SK-N-MC (cell line): ENCODE measurements at places on chromosomes 4 and X.

DNA sequence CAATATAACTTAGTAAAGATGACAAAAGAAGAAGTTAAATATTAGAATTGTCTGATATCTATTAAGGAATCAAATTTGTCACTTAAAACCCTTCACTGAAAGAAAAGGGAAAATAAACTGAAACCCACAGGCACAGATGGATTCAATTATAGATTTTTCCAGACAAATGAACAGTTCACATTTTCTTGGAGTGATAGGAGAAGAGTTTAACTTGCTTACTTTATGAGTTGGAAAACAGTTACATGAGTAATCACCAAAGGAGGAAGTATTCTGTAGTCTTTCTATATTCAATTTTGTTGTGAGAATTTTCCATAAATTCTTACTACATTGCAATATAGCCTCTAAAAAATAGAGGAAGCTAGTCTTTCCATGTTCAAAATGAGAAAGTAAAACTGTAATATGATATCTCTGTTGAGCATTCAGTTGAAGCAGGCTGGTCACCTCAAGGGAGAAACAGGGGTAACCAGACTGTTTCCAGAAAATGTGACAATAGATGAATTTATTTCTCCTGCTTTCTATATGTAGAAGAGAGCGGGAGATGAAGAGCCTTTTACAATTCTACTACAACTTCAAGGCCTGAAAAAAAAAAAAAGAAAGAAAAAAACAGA lies 330.3 kb upstream of the EPHA5 start:
- DNase-seq: peak; percentile 40

DNA sequence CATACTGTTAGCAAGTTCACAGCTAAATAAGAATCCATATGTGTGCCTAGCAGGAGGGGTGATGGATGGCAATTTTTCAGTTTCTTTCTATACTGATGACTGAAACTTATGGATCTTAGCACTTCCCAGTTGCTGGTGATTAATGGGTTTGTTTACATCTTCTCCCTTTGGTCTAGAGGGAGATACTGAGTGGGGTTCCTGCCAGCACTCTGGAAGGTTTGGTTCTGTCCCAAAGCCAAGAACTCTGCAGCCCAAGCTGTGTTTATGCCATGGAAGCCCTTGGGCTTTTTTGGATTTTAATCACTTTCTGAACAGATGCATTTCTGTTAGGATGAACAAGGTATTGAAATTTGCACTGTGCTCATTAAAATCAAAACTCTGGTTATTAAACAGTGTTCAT lies 43.5 kb downstream of the DDIT4L start:
- no peak for DNase-seq

DNA sequence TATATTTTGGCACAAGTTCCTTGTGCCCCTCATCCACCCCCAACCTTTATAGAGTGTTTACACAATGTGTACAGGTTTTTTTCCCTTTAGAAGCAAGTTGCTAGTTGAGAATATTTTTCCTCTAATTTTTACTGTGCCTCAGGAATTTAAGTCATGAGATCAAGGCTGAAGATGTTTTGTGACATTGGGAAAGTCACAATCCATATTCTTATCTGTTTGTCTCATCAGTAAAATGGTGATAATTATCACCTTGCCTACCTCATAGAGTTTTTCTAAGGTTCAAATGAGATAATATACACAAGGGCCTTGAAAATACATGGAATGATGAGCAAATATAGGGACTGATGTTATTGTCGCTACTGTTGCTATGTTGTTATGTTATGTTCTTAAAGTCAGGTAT lies 109.6 kb upstream of the DIAPH2 start:
- DNase-seq: no peak

DNA sequence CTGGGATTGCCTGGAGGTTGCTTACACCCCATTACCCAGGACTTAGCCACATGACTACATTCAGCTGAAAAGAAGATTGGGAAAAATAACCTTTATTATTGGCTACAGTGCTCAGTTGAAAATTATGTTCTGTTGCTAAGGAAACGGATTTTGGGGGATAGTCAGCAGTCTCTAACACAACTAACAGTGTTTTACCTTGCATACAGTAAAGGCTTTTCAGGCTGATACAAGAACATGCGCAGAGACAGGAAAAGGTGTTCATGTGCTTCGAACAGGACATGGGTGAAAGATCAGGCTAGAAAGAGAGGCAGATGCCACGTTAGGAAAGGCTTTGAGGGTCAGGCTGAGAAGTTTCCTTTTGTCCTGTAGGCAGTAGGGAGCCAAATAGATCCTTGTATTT lies 14.8 kb upstream of the RHOH start:
- no peak for DNase-seq

- no peak for DNase-seq
Observed at GRCh38 chr4:127629371-127629770, 3.4 kb upstream of the INTU start.

DNA sequence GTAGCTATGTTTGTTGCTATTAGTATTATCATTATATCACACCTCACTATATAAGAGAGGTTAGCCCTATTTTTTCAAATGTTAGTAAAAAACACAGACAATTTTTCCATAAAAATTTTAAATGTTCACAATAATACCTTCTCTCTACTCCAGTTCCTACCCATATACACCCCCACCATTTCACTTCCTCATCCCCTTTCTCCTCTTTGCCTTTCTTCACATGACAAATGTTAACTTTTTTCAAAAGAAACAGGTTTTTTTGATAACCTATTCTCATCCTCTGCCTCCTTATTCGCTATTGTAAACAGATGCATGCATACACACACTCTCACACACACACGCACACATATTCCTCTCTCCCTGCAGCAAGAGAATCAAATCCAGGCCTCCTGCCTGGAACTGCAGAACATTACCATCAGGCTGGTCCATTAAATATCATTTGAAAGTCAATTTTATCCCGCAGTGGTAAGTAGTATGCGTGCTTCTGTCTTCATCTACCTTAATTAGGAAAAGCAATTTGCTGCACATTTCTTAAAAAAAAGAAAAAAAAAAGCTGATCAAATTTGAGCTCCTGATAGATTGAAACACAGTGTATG lies 55.5 kb downstream of the MID1IP1 start:
- no peak for DNase-seq

- DNase-seq: no peak
Observed at GRCh38 chr4:70783096-70783495, 56.6 kb downstream of the GRSF1 start.

- DNase-seq: no peak
Observed at GRCh38 chrX:110268395-110268794, 49.5 kb downstream of the AMMECR1 start.

GRCh38 chr4:61445374-61446063 lies 245.4 kb downstream of the ADGRL3 start:
- no peak for DNase-seq

- no peak for DNase-seq
Observed at GRCh38 chr4:38188631-38189101, 228.5 kb downstream of the PTTG2 start.

- DNase-seq: no peak
Observed at GRCh38 chr4:150250293-150250997, 172.2 kb downstream of the DCLK2 start.

GRCh38 chr4:13160920-13161319 lies 323.2 kb downstream of the RAB28 start:
- no peak for DNase-seq

- no peak for DNase-seq
Observed at GRCh38 chr4:24843096-24843495, 47.7 kb downstream of the SOD3 start.

GRCh38 chr4:120922381-120923206 lies at the start of gene PRDM5:
PRDM5 (minus strand) TSS chr4:120922726; CDS start chr4:120922608, 118 bp downstream.
- no peak for DNase-seq

DNA sequence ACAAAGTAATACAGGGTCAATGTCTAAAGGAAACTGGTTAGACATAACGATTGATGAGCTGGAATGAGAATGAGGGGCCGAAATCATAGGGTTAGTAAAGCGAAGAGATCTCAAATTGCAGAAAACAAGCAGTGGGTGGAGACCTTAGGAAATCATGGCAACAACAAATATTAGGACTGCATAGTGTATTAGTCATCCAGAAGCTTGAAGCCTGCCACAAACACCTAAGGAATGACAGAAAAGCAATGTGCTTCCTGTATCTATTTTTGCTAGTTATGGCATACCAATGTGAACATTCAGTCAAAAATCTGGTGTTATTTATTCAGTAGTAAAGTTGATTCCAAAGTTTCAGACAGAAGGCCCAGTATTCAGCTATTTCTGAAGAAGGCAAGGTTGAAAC lies 410.9 kb upstream of the CT83 start:
- no peak for DNase-seq

DNA sequence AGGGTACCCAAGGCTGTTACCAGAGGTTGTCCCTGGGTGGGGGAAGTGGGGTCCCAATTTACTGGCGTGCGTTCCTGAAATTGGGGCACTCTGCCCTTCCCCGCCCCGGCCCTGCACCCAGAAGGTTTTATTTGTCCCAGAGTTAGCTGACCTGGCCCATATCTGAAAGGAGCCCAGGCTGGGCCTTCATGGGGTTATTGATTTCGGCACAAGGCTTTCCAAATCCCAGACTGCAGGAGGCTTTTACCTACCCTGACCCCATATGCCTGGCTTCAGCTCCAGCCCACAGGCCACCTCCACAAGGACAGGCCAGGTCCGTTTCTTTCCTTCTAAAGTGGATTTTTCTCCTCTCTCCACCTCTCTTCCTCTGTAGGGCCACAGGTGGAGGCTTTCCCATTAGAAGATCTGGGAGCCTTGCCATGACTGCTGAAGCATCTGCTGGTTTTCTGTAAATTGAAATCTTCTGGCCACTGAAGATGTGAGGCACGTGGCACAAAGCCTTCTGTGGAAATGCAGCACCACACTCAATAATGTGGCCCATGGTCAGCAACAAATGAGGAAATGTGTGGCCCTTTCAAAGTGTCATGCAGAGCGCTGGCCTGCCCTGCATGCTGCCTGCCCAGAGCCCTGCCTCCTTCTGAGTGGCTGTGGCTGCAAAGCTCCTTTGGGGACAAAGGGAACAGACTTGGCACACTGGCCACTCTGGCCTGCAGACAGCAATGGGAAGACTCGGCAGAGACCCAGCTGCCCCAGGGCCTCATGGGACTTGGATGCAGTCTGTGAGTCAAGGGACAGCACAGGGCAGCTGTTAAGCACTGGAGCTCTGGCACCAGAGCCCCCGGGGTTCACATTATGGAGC lies 43.1 kb upstream of the MTM1 start:
- no peak for DNase-seq

DNA sequence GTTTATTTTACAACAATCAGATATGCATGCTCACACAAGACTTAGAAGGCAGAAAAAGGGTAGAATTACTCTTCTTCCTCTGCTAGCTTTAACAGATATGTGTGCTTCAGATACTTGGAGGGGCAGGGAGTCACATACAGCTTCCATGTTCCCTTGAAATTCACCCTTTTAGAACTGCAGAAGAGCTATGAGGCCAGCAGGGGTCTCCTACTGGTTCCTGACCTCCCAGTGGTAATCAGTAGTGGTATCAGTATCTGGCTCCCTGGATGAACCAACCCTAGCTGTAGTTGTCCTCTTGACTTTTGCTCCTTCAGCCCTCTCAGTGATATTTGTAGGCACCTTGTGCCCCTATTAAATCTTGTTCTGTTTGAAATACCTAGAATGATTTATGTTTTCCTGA lies 81.5 kb downstream of the RCHY1 start:
- no peak for DNase-seq

DNA sequence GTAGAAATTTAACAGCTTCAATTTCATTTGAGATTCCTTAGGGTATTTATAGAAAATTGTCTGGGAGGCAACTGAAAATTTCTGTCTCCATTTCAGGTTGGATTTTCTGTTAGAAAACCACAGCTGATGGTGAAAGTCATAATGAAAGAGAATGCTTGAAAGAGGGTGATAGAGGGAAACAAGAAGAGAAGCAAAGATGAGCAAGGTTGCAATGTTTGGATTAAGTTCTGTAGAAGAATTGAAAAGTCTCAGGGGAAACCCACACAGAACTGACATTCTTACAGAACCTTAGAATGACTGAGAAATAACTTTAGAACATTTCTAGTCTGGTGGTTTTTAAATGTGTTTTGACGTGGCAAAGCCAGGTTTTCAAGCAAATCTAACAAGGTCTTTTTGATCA lies 14.7 kb downstream of the GBA3 start:
- no peak for DNase-seq

GRCh38 chr4:4867375-4868039 lies 8.0 kb downstream of the MSX1 start:
- DNase-seq: no peak

DNA sequence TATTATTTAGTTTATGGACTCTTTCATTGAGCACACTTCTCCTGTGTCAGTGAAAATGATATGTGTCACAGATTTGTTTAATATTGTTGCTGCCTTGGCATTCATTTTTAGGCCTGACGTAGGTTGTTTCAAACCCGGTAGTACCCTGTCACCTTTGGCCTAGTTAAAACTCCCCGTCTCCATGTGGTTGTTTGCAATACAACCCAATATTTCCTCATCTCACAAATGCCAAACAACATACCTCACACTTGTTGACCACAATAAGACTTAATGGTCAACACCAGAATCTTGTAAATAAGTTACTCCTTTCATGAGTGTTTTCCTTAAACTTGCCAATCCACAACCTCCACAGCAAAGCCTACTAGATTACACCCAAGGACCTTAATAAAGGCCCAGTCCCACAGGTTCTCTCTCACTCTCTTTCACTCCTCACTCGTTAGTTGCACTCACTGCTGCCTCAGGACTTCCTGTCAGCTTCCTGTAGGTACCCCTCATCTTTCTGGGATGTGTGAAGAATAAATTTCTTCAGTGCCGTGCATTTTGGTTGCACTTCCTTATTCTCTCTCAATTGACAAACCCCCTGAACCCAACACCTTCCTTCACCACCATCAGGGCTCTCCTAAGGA lies 31.3 kb downstream of the IL13RA2 start:
- DNase-seq: no peak

DNA sequence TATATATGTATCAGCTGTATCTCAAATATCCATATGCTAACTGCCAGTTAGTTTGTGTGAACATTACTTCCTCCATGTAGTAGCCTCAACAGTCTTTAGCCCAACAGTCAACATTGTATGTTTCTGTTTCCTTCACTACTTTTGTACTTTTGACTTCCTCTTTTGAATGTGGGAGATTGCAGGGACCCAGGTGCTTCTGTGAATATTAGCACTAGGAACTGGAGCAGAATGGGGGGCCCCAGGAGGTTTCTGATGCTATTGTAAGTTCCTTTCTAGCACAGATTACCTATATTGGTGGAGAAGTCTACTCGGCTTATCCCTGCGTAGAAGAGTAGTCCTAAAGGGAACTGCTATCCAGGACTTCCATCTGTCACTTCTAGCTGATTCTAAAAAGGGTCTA lies 2.3 kb downstream of the PLAC8 start:
- no peak for DNase-seq

GRCh38 chr4:154495867-154496266 lies 4.3 kb upstream of the DCHS2 start:
- DNase-seq: no peak

DNA sequence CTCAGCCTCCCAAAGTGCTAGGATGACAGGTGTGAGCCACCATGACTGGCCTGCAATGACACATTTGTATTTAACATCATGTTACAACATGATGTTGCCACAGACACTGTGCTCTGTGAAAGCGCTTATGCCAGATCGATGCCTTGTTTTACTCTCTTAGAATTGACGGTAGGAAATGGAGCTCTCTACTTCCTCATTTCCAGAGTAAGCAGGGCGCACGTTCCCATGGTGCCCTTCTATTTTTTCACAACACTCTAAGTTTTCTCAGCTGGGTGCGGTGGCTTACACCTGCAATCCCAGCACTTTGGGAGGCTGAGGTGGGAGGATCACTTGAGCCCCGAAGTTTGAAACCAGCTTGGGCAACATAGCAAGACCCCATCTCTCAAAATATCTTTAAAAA lies 60.7 kb upstream of the DHRSX start:
- DNase-seq: no peak
